ENCODE measurements at places on chromosomes 1 and 21.
A peak's percentile ranks its signal among the peaks of the same experiment; 100 is the strongest.

DNA sequence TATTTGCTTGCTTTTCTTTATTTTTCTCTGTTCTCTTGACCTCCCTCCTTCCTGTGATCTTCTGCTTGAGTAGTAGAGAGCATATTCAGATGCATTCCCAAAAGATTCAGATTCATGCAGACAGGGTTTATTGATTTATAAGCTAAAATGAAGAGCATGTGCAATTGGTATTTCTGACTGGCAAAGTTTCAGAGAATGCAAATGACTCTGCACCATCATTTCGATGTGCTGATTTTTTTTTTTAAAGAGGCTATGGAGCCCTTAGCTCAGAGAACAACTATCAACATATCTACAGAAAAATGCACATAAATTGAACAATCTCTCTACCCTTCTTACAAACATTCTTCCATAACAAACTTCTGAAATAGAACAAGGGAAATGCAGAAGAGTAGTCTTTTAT is 312.0 kb downstream of the VAV3 start:
- no peak for DNase-seq

- no peak for DNase-seq
These were observed 143.1 kb downstream of the CACNA1E start for GRCh38 chr1:181626279-181626938.

- no peak for DNase-seq
These were observed 55.7 kb downstream of the PTPRC start for GRCh38 chr1:198694542-198694941.

DNA sequence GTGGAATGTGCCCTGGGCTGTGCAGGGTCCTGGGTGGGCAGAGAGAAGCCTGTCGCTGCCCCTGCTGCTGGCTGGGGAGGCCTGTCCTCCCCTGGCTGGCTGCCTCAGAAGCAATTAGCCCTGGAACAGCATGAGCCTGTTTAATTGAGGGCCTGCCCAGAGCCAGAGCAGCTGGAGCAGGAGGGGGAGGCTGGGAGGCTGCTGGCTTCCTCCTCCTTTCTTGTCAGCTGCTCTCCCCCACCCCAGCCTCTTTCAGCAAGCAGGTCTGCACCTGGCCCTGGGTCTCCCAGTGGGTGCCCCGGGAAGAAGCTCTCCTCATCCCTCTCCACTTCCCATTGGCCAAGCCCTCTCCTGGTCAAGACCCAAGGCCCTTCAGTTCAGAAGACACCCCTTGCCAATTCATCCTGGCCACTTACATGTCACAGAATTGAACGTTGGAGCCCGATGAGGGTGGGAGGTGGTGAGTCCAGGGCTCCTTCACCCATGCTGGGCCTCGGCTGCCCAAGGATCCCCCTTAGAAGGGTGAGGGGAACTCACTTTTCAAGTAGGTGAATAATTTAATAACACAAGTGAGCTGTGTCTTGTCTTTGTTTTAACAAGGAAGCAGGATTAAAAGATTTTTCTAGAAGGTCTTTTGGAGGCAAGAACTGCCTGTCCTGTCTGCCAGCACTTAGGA is 13.2 kb downstream of the AMPD2 start:
- DNase-seq = no peak

DNA sequence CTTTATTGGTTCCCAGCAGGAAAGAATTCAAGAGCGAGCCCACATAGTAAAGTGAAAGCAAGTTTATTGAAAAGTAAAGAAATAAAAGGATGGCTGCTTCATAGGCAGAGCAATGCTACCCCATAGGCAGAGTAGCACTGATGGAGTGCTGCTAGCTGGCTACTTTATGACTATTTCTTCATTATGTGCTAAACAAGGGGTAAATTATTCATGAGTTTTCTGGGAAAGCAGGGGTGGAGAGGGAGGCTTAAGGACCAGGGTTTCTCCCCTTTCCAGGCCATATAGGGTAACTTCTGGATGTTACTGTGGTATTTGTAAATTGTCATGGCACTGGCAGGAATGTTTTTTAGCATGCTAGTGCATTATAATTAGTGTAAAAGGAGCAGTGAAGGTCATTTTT is 1271.4 kb downstream of the KCNT2 start:
- no peak for DNase-seq

DNA sequence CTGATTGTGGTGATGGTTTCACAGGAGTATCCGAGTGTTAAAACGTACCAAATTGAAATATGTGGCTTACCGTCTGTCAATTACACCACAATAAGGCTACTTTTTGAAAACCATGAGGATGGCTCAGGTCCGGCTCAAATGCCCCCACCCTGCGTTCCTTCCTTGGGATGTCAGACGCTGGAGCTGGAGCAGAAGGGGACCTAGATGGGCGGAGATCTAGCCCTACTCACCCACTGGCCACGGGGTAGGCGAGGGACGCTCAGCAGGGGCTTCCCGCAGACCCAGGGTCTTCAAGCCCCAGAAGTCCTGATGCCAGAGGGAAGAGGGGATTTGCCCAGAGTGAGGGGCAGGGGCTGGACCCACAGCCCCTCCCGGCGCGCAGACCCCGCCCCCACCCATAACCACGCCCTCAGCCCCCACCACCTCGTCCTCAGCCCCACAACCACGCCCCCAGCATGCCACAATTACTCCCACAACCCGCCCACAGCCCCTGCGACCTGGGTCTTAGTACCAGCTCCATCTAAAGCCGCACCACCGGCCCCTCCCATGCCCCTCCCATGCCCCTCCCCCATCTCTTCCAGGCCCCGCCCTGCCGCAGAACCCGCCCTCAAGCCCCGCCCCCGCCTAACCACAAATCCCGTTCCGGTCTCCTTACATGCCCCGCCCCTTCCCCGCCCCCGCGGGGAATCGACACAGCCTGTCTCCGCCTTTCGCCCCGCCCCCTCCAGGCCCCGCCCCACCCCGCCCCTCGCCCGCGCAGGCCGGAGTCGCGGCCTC is at the start of gene LRRC3:
LRRC3 (plus strand) TSS at position 764 of the 777 bp plus-strand sequence. CDS start 1,135 bp downstream, outside the sequence.
- DNase-seq = no peak

- no peak for DNase-seq
These were observed 121.7 kb downstream of the ATF6 start for GRCh38 chr1:161887730-161888287.

DNA sequence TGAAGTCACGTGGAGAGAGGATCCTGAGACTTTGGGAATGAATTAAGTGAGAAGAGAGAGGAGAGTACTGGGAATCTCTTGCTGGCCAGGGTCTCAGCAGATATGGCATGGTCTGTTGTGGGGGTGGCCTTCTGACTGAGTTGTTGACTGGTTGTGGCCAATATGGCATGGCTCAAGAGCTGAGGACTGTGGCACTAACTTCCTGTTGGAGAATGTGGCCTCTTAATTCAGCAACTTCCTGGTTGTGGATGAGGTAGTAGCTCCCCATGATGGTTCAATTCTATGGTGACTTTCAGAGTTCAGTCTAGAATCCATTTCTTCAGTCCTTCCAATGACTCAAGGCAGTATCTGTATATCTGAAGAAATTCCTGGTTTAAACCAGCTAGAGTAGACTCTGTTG is 44.7 kb upstream of the PAXBP1 start:
- DNase-seq = no peak

DNA sequence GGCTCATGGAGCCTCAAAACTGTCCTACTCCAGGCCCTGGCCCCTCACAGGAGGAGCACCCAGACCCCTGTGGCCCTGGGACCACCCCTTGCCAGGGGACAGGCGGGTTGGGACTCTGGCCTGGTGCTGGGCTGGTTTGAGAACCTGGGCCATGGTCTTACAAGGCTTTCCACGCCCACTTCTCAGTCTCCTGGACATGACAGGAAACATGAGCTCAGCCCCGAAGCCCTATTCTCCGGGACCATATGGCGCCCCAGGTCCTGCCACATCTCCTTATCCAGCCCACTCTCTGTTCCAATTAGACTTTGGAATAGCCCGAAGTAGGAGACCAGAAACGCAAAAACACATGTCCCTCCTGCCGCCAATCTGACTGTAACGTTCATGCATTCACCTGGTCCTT is 47.9 kb downstream of the KCNAB2 start:
- no peak for DNase-seq

GRCh38 chr21:23016617-23017016 is 2018.4 kb downstream of the NCAM2 start:
- DNase-seq = no peak

DNA sequence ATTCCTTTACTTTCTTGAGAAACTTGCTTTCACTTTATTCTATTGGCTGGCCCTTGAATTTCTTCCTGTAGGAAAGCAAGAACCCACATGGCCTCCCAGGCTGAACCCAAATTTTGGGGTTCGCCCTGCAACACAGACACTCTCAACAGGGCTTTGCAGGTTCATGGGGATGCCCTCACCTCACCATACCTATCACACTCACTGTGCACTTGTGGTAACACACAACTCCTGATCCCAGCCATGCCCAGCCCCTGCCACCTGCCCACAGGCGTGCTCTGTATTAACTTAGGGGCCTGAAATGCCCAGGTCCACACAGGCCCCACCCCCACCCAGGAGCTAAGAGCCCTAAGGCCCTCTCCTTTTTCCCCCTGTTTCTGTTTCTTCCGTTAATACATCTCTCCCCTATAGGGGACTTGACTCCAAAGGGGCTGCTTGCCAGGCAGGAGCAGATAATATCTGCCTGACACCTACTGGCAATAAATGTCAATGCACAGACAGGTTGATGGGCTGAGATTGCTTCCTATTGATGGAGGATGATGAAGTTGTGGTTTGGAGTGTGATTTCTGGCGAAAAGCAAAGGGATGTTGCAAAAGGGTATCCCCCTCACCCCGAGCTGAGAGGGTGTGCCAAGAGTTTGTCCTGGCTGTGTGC is 171.5 kb downstream of the AJAP1 start:
- peak; percentile 21 for DNase-seq

DNA sequence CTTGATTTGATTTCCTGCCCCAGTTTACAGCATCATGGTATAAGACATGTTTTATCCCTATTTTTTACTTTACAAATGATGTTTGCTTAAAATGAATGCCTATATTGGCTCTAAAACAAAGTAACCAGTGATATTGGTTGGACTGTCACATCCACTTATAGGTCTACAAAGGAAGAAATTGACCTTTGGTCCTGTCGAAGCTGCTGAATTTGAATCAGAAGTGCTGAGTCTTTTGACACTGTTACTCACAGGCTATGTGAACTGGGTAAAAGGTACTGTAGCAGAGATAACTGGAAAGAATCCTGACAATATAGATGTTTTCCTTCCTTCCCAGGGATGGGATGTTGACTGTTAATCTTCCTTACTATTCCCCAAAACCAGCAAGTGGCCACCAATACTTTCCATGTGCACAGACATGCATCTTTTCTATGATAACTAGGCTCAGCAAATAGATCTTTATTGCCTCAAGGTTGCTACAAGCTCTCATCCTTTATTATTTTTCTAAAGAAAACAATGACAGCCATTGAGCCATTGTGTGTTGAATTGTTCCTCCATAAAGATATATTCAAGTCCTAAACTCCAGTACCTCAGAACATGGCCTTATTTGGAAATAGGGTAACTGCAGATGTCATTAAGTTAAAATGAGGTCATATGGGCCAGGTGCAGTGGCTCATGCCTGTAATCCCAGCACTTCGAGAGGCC is 175.9 kb upstream of the NR5A2 start:
- DNase-seq = no peak

DNA sequence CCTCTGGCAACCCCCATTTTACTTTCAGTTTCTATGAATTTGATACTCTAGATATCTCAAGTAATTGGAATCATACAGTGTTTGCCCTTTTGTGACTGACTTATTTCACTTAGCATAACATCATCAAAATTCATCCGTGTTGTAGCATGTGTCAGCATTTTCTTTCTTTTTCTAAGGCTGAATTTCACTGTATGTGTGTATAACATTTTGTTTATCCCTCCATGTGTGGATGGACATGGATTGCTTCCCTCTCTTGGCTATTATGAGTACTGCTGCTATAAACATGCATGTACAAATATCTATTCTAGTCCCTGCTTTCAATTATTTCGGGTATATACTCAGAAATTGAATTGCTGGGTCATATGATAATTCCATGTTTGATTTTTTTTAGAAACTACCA is 97.3 kb downstream of the MAP3K21 start:
- DNase-seq = peak; percentile 12

GRCh38 chr1:20462397-20462796 is 23.6 kb downstream of the CAMK2N1 start:
- no peak for DNase-seq

- no peak for DNase-seq
These were observed 510.0 kb downstream of the LTN1 start for GRCh38 chr21:28482657-28483056.

DNA sequence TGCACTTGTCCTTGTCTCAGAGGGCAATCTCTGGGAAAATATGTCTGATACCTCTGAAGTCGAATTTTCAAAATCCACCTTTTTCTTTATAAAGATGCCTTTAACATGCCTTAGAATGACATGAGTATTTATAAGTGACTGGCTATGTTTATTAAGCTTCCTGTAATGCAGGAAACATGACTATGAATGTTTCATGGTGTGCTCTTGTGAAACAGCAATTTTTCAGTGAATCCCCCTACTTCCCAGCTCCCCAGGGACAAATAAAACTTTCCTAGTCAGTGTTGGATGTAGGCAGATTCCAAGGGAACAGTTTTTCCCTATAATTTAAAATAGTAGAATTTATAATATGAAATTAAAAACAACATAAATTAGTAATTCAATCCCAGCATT is 437.0 kb downstream of the LMO4 start:
- no peak for DNase-seq

- peak; percentile 6 for DNase-seq
These were observed 1.4 kb upstream of the DENND2C start for GRCh38 chr1:114671011-114671938.

DNA sequence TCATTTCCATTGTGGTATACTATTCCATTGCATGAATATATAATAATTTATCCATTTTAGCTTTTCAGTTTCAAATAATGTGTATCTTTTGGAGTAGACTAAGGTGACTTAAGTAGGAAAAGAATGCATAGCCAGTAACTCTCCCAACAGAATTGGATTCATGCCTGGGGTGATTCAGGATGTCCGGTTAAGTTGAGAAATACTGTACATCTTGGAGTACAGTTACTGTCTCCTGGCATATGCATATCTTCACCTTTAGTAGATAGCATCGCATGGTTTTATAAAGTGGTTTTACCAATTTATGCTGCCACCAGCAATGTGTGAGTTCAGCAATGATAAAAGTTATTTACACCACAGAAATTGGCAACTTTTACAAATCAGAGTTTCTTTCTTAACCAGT is 18.6 kb upstream of the SLC6A9 start:
- no peak for DNase-seq

- DNase-seq = no peak
These were observed 9.2 kb downstream of the C1orf159 start for GRCh38 chr1:1106510-1107221.

- DNase-seq = no peak
These were observed 53.1 kb downstream of the PCSK9 start for GRCh38 chr1:55092475-55092874.

DNA sequence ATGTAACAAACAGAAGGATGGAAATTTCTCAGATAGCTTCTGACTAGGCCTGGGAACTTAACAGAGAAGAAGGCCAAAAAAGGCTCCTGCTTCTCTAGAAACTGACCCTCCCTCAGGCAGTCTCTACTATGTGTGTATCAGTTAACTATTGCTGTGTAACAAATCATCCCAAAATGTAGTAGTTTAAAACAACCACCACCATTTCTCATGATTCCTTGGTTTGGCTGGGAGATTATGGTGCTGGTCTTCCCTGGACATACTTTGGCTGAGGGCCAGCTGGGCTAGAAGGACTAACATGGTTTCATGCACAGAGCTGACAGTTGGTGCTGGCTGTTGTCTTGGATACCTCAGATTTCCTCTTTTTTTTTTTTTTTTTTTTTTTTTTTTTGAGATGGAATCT is 26.2 kb upstream of the CNN3 start:
- no peak for DNase-seq
